Spleen (tissue), 13 donors: ENCODE measurements at places on chromosomes 7 and 10. TPM values are rescaled to one million over a fixed set of nuclear protein-coding genes. Genes with fewer than 3 reads are reported as not detected.

Gene BLNK
- total RNA-seq, result 81.6 TPM

Gene ITGA8
- 50.2 TPM for total RNA-seq

Gene CHCHD2
- 197 TPM for total RNA-seq

Gene OR2A1
- 0.51 TPM for total RNA-seq

Gene LIPF
- total RNA-seq, result not detected

Gene AMZ1
- 1.2 TPM for total RNA-seq

Gene BEND7
- 20.2 TPM for total RNA-seq

Gene KNDC1
- 0.77 TPM for total RNA-seq

Gene PARP12
- total RNA-seq, result 101 TPM

Gene FAM221A
- total RNA-seq, result 3.8 TPM

Gene GNG11
- 46.6 TPM for total RNA-seq

Gene RSU1
- 67.3 TPM for total RNA-seq

Gene AKAP9
- 73.7 TPM for total RNA-seq

Gene GIGYF1
- 71.5 TPM for total RNA-seq

Gene CFAP69
- total RNA-seq, result 5.3 TPM

Gene STEAP2
- total RNA-seq, result 9.7 TPM

Gene LIPM
- not detected for total RNA-seq

Gene TAC1
- 111 TPM for total RNA-seq

Gene AKR1C4
- not detected for total RNA-seq

Gene LIPJ
- not detected for total RNA-seq

Gene NME8
- 2.4 TPM for total RNA-seq

Gene TRIM73
- 5.2 TPM for total RNA-seq

Gene HMX2
- not detected for total RNA-seq

Gene PLA2G12B
- total RNA-seq, result not detected

Gene WNT8B
- total RNA-seq, result not detected

Gene PON1
- total RNA-seq, result not detected

Gene LLCFC1
- not detected for total RNA-seq

Gene WNT2
- 1.5 TPM for total RNA-seq

Gene PIK3CG
- 38.5 TPM for total RNA-seq

Gene CDH23
- total RNA-seq, result 12.2 TPM

Gene CLRN3
- not detected for total RNA-seq

Gene GBX1
- not detected for total RNA-seq

Gene MEPCE
- 67.3 TPM for total RNA-seq

Gene NEBL
- total RNA-seq, result 2.7 TPM

Gene UNC5B
- 15.4 TPM for total RNA-seq

Gene FIGNL1
- 14.4 TPM for total RNA-seq

Gene ADCY1
- 0.72 TPM for total RNA-seq

Gene SRRM3
- total RNA-seq, result not detected

Gene C10orf143
- 4.5 TPM for total RNA-seq

Gene ASZ1
- total RNA-seq, result not detected

Gene SKIDA1
- total RNA-seq, result 0.91 TPM

Gene LRRC27
- total RNA-seq, result 23.0 TPM

Gene NAT16
- not detected for total RNA-seq

Gene PNLIPRP1
- 0.43 TPM for total RNA-seq

Gene LRRC61
- total RNA-seq, result 14.3 TPM

Gene ASB4
- not detected for total RNA-seq

Gene TMEM72
- not detected for total RNA-seq

Gene FAM131B
- 0.77 TPM for total RNA-seq
